ENCODE measurements at places on chromosomes 3 and 15. TPM values are rescaled to one million over a fixed set of nuclear protein-coding genes. Genes with fewer than 3 reads are reported as not detected.

DNA sequence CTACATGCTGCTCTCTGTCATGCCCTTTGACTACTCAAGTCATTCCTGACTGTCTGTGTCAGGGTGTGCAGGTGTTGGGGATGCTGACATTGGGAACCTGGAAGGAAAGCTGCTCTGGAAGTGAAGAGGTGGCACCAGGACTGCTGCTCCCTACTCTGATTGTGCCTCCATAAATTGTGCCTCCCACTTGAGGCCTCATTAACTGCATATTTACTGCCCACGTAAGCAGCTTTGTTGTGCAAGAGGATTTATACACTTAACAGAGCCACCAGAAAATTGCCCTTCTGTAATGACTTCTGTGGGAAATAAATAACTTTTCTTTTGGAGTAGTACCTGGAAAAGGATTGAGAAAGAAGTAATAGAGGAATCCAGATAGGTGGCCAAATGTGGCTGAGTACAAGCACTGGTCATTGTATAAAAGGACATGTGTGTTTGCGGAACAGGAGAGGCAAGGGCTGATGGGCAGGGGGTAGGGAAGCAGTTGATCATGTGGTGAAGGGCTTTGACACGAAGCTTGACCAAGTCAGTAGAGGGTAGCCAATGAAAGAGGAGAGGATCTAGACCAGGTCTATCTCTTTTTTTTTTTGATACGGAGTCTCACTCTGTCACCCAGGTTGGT, 24.8 kb downstream of the IL20RB start:
- DNase-seq = no peak
- no peak overlapping the region for H3K4me3 ChIP-seq
- no peaks in the 10 kb centered on the region for H3K27me3 ChIP-seq
- H3K27ac ChIP-seq = no peak overlapping the region

- H3K4me3 ChIP-seq = no peak overlapping the region
- DNase-seq = no peak
- H3K36me3 ChIP-seq = no peaks in the 10 kb centered on the region
- peaks cover 4% of the 10 kb centered on the region for H3K4me1 ChIP-seq
- no peak overlapping the region for H3K27ac ChIP-seq
Measured at GRCh38 chr15:58746174-58746573, 3.3 kb downstream of the ADAM10 start.

DNA sequence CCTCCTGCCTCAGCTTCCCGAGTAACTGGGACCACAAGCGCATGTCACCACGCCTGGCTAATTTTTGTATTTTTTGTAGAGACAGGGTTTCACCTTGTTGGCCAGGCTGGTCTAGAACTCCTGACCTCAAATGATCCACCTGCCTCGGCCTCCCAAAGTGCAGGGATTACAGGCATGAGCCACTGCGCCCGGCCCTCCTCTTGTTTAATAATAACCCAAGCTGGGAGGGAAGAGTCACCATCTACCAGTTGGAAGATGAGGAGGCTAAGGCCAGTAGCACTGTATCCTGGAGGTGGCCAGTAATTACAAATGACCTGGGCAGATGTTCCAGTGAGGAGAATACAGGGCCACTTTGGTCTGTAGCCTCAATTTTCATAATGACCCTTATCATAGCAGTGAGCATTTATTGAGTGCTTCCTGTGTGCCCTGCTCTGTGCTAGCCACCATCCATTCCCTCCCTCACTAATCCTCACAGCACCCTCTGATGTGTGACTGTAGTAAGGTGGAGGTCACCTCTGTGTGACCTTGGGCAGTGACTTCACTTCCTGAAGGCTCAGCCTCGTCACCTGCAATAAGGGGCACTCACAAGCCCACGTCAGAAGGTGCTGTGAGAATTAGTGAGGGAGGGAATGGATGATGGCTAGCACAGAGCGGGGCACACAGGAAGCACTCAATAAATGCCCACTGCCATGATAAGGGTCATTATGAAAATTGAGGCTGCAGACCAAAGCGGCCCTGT, 64.2 kb downstream of the ABTB1 start:
- no peaks in the 10 kb centered on the region for H3K27me3 ChIP-seq
- DNase-seq = no peak
- peaks cover 6% of the 10 kb centered on the region for H3K4me1 ChIP-seq
- H3K36me3 ChIP-seq = no peaks in the 10 kb centered on the region
- no peak overlapping the region for H3K27ac ChIP-seq

- peak within 1 kb of the TSS; percentile 74 for H3K4me3 ChIP-seq
- H3K4me1 ChIP-seq = peaks cover 11% of the 10 kb centered on the region
- peak; percentile 47 for DNase-seq
Measured at GRCh38 chr15:79310985-79311900, at the start of gene TMED3. TSS of gene TMED3 (plus strand) at chr15:79311112. CDS start at chr15:79311250, 138 bp downstream.

DNA sequence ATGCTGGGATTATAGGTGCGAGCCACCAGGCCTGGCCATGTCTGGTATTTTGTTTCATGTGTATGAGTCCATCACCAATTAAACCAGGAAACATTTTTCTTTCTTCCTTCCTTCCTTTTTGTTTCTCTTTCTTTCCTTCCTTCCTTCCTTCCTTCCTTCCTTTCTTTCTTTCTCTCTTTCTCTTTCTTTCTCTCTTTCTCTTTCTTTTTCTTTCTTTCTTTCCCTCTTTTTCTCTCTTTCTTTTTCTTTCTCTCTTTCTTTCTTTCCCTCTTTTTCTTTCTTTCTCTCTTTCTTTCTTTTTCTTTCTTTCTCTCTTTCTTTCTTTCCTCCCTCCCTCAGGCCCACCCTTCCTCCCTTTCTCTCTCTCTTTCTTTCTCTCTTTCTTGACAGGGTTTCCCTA, 83.4 kb downstream of the SLC9A9 start:
- H3K4me3 ChIP-seq = no peak overlapping the region
- no peaks in the 10 kb centered on the region for H3K27me3 ChIP-seq
- H3K27ac ChIP-seq = no peak overlapping the region
- DNase-seq = no peak

DNA sequence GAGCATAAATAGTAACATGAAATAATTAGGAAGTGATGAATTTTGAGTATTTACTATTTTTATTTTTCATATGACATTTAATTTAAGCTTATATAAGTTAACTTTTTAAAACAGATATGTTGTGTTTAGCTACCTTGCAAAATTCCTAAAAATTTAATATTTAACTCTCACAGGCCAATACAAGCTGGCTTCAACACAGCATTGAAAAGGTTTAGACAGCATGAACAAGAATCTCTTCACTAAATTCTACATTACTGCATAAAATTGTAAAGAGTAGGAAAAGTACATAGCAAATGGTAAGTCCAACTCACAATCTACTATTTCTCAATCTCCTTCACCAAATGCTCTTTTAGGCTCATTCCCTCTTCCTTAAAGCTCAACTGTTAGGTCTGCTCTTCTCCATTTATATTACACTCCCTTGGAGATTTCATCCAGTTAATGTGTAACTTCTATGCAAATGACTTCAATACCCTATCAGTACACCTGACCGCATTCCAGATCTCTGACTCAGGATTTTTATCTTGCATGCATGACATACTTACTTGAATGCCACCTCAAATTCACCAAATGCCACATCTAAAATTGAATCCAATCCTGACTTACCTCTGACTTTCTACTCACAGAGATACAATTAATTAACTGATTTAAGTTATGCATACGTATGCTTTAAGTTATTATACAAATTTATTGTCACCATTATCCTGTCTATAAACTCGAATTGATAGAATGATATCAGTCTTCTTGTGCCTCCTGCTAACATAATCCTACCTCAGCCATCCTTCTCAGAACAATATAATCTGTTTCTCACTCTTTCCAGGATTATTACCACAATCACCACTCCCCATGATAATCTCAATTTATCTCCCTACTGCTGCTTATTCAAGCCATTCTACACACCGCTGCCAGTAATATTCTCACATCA, 127.0 kb downstream of the STAG1 start:
- no peak overlapping the region for H3K4me3 ChIP-seq
- H3K27me3 ChIP-seq = no peaks in the 10 kb centered on the region
- H3K36me3 ChIP-seq = no peaks in the 10 kb centered on the region

DNA sequence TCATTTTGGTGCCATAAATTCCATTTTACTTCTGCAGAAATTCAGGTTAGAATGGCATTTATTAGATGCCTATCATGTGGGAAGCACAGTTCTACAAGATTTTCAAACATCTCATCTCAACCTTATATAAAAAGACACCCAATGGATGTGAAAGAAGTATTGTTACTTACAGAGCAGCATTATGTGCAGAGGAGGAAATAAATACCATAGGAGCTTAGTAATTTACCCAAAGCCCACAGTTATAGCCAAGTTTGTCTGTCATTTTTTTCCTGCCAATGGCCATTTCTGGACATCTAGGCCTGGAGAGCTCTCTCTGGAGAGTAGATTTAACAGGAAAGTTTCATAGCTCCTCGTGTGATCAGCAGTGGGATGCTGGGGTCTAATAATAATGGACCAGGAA, 659.4 kb upstream of the NAALADL2 start:
- H3K27ac ChIP-seq = no peak overlapping the region
- DNase-seq = no peak
- no peak overlapping the region for H3K4me3 ChIP-seq
- no peaks in the 10 kb centered on the region for H3K4me1 ChIP-seq
- H3K36me3 ChIP-seq = no peaks in the 10 kb centered on the region
- no peaks in the 10 kb centered on the region for H3K27me3 ChIP-seq

TMEM44 gene
- 15.4 TPM for total RNA-seq

SCN11A gene
- total RNA-seq = 0.10 TPM
